ENCODE measurements at places on chromosomes 6 and 20.

GRCh38 chr20:63772781-63773518, 33.4 kb downstream of the SLC2A4RG start:
- no peak for DNase-seq

DNA sequence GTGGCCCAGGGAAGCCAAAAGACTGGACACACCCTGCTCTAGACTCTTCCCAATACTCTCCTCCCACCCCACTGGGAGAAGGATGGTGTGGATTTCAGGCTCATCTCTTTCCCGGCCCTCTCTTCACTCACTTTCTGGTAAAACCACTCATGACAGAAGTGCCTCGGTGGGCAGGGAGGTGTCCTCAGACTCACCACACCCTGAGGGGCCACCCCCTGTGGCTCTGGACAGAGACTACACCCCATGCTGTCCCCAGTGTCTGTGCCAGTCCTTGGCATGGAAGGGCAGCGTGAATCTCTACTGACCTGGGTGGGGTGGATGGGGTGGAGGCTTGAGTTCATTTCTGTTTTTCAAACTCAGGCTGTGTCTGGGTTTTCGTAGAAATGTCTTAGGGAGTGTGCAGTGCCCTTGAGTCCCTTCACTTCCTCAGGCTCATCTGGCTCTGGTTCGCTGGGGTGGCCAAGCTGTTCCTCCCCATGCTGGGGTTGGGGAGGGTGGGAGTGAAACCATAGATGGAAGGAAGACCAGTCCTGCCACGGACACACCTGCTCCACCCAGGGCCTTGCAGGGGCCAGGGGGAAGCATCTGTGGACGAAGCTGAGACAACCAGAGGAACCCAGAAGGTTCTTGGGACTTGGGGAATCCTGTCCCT, 59.1 kb downstream of the EZR start:
- DNase-seq = no peak

GRCh38 chr6:1575210-1576041, 34.3 kb upstream of the FOXC1 start:
- no peak for DNase-seq

GRCh38 chr6:102763891-102764290, 1370.4 kb downstream of the GRIK2 start:
- no peak for DNase-seq

DNA sequence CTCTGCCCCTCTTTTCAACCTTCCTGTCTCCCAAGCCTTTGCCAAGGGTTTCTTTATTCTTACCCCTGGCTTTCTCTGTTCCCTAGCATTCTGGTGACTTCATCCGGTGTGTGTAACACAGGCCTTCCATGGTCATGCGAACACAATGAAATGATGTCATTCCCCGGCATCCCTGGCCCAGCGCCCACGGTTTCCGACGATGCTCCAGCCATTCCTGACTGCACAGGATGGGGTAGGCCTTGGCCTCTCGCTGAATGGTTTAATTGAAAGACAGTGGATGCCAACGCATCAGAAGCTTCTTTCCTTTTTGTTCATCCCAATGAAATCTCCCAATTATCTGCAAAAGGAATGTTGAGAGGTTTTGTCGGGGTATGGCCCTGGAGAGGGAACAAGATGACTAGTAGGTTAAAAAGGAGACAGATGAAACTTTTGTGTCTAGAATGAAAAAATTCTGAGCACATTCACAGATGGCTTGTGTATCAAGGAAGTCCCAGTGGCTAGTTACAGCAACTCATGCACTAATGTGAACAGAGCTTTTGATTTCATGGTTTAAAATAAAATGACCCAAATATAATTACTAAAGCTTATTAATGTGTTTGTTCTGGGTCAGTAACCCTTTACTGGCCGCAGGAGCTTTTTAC, 655.0 kb downstream of the QKI start:
- DNase-seq = no peak
